ENCODE measurements at places on chromosomes 11 and 22.

DNA sequence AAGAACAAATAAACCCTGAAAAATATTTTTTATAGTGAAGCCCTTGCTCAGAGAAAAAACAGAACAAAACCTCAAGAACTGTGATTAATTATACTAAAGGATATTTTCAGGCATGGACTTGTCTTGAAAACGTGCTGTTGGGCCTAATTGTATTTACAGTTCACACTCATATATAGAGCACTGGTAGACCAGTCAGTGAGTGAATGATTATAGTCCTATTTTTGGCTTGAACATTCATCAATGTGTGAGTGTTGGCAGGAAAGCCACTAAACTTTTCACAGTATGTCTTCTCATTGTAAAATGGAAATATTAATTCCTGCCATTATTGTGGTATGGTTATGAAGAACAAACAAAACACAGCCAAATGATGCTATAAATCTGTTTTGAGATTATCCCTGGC lies 462.8 kb downstream of the KCNA4 start:
- H3K27ac ChIP-seq: no peak overlapping the region
- no peaks in the 10 kb centered on the region for H3K27me3 ChIP-seq
- no peak overlapping the region for H3K4me3 ChIP-seq
- H3K36me3 ChIP-seq: no peaks in the 10 kb centered on the region

DNA sequence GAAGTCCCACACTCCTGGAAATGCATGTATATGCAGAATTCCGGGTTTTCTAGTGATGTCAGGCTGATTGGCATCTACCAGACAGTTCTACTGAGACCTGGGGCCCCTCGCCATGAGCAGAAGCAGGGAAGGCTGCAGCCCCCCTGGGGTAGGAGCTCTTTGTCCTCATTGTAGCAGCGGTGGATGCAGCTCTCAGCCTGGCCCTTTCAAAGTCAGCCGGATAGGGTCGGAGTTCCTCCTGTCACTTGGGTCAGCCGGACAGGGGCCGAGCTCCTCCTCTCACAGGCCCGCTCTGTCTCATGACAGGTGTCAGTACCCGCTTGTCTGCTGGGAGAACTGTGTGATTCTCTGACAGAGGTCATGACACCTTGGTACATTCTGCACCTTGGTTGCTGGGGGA lies 30.0 kb downstream of the MRGPRD start:
- H3K36me3 ChIP-seq: no peaks in the 10 kb centered on the region
- DNase-seq: no peak
- no peaks in the 10 kb centered on the region for H3K27me3 ChIP-seq
- H3K4me1 ChIP-seq: peaks cover 7% of the 10 kb centered on the region
- H3K27ac ChIP-seq: no peak overlapping the region

DNA sequence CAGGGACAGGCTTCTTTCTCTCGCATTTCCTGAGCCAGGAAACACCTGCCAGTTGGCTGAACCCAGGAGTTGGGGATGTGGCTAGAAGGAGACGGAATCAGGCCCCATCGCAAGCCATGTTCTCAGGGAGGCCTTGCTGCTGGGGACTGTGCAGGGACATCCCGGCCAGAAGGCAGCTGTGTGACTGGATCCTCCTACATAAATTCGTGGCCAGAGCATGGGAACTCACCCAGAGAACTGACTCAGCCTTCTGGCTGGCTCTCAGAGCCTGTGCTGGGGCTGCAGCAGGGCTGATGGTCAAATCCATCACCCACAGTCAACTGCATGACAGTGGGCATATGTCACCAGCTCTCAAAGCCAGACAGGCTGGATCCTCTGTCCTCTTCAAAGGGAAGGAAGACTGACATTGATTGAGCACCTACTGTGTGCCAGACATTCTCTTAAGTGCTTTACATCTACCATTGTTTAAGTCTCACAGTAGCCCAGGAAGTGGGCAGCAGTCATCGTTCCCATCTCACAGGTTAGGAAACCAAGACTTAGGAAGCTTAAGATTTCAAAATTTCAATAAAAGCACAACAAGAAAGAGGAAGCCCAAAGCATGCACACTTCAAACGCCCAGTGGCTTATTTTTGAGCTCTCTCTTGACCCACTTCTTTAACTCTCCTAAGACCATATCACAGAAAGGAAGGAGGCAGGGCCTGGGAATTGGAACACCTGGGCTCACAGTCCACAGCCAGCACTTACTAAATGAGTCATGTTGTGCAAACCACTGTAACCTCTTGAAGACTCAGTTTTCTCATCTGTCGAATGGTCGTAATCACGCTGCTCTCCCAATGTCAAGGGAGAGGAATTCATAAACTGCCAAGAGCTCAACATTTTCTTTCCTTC lies 30.9 kb upstream of the CACNG2 start:
- no peak overlapping the region for H3K27ac ChIP-seq
- DNase-seq: peak; percentile 51
- H3K4me1 ChIP-seq: no peaks in the 10 kb centered on the region
- H3K4me3 ChIP-seq: no peak overlapping the region
- peaks cover 16% of the 10 kb centered on the region for H3K27me3 ChIP-seq

- no peak overlapping the region for H3K4me3 ChIP-seq
- H3K27me3 ChIP-seq: no peaks in the 10 kb centered on the region
- H3K4me1 ChIP-seq: peaks cover 9% of the 10 kb centered on the region
- no peaks in the 10 kb centered on the region for H3K36me3 ChIP-seq
- peak overlapping the region; percentile 51 for H3K27ac ChIP-seq
These were observed 5.6 kb upstream of the KIAA0930 start for GRCh38 chr22:45246060-45246985.

DNA sequence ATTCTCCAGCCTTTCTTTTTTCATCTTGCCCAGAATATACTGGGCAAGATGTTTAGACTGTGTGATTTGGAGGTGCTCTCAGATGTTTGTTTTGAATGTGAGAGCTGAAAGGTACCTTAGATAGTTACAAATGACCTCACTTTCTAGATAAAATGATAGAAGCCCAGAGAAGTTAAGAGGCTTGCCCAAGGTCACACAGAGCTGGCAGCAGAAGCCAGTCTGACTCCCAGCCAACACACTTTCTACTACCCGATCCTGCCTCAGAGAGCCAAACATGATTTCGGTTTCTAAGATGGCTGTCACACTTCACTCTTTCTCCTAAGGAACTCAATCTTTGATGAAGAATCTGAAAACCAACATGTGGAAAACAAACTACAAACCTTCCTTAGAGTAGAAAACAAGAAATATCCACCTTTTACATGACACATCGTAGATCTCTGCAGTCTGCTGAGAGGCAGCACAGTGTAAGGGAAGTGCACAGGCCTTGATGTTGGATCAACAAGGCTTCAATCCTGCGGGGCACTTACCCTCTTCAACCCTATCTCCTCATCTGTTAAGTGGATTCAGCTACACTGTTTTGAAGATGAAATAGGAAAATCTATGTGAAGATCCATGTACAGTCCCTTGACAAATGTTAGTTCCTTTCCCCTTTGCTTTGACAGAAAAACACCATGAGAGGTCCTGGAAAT lies 58.6 kb downstream of the SYTL2 start:
- H3K27ac ChIP-seq: no peak overlapping the region
- H3K27me3 ChIP-seq: no peaks in the 10 kb centered on the region
- DNase-seq: no peak

DNA sequence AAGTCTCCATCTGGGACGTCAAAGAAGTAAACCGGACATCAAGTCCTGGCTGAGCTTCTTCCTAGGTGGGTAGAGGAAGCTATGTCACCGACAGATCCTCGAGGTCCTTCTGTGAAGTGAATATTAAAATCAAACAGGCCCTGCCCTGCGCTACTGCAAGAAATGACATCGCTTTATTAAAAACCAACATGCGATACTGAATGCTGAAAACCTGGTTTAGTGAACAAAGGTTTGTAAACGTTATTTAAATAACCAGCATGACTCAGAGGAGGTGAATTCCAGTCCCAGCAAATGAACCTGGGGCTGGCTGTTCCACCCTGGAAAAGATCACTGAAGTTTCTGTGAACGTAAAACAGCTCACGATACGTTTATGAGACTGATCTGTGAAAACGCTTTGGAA lies 645 bp downstream of the RTCB start:
- H3K4me3 ChIP-seq: peak overlapping the region; percentile 78

GRCh38 chr11:4607096-4607495 lies 935 bp downstream of the TRIM68 start:
- H3K36me3 ChIP-seq: peaks cover 8% of the 10 kb centered on the region
- no peak overlapping the region for H3K27ac ChIP-seq
- DNase-seq: peak; percentile 7

- H3K4me3 ChIP-seq: no peak overlapping the region
- peak; percentile 83 for DNase-seq
- H3K4me1 ChIP-seq: peaks cover 31% of the 10 kb centered on the region
- peak overlapping the region; percentile 76 for H3K27ac ChIP-seq
These were observed 89.1 kb downstream of the SWAP70 start for GRCh38 chr11:9753021-9753420.

GRCh38 chr11:100635194-100635593 lies 51.9 kb upstream of the ARHGAP42 start:
- peaks cover 19% of the 10 kb centered on the region for H3K4me1 ChIP-seq
- H3K4me3 ChIP-seq: no peak overlapping the region
- H3K27ac ChIP-seq: no peak overlapping the region
- no peak for DNase-seq

DNA sequence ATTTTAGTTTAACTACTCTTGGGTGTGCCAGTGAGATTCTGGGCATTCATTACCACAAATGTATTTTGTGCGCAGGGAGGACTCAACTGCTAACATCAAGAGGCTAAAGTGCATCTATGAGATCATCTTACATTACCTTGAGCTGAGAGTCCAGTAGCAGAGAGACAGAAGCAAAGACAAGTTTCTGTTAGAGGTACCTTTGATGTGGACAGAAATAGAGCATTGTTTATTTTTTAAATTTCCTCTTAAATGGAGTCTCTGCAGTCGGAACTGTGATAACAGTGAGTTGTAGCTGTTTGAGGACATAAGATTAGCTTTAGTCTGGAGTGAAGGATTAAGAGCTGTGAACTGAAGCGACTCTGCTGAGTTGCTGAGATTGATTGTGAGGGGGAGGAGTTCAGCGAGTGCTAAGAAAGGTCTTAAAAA lies 297.0 kb downstream of the CADM1 start:
- DNase-seq: no peak
- no peaks in the 10 kb centered on the region for H3K36me3 ChIP-seq
- no peak overlapping the region for H3K4me3 ChIP-seq
- H3K27ac ChIP-seq: no peak overlapping the region
- H3K4me1 ChIP-seq: no peaks in the 10 kb centered on the region
- H3K27me3 ChIP-seq: no peaks in the 10 kb centered on the region

- H3K4me1 ChIP-seq: peaks cover 3% of the 10 kb centered on the region
- no peaks in the 10 kb centered on the region for H3K36me3 ChIP-seq
- no peak within 1 kb of the TSS for H3K27ac ChIP-seq
- DNase-seq: peak; percentile 11
- peak within 1 kb of the TSS; percentile 22 for H3K4me3 ChIP-seq
These were observed at the start of gene CELSR1 for GRCh38 chr22:46537225-46537945. Gene CELSR1 (minus strand): TSS chr22:46537620. CDS start chr22:46537170, 450 bp downstream.

- H3K27me3 ChIP-seq: peaks cover 12% of the 10 kb centered on the region
- DNase-seq: no peak
- no peaks in the 10 kb centered on the region for H3K36me3 ChIP-seq
- H3K4me1 ChIP-seq: peaks cover 21% of the 10 kb centered on the region
These were observed 73.1 kb downstream of the CDKN1C start for GRCh38 chr11:2812371-2812991.

DNA sequence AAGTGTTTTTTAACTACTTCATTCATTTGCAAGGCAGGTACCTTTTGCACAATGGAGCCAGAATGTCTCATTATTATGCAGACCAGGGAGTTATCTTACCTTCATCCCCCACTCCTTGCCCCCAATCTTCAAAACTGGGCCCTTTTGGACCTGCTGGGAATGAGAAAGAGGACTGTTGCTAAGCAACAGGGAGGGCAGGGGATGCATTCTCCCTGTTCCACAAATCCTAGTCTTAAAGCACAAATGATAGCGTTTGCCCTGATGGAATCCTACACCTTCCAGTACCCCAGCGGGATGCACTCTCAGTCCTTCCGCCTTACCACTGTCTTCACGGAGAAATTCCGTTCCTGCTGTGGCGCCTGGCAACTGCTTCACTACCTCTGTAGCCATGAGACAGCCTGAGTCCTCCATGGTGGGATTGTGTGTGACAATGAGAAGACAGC lies 4.1 kb upstream of the KCNJ1 start:
- H3K36me3 ChIP-seq: no peaks in the 10 kb centered on the region
- H3K4me3 ChIP-seq: no peak overlapping the region
- no peaks in the 10 kb centered on the region for H3K4me1 ChIP-seq
- peaks cover 47% of the 10 kb centered on the region for H3K27me3 ChIP-seq
- no peak overlapping the region for H3K27ac ChIP-seq

- DNase-seq: no peak
- H3K36me3 ChIP-seq: peaks cover 3% of the 10 kb centered on the region
- no peak overlapping the region for H3K27ac ChIP-seq
- H3K27me3 ChIP-seq: no peaks in the 10 kb centered on the region
- H3K4me3 ChIP-seq: no peak overlapping the region
These were observed 159.1 kb downstream of the PGR start for GRCh38 chr11:100970283-100971164.

GRCh38 chr11:14386895-14387480 lies 28.0 kb upstream of the RRAS2 start:
- no peak overlapping the region for H3K27ac ChIP-seq
- no peaks in the 10 kb centered on the region for H3K4me1 ChIP-seq
- H3K27me3 ChIP-seq: no peaks in the 10 kb centered on the region
- H3K36me3 ChIP-seq: no peaks in the 10 kb centered on the region

Measured in IMR-90 (cell line).